ENCODE measurements at places on chromosomes 6 and 20.

- DNase-seq, result no peak
These were observed 1.4 kb downstream of the LTA start for GRCh38 chr6:31573239-31574105.

GRCh38 chr20:49808753-49809152 is 3.9 kb upstream of the SLC9A8 start:
- DNase-seq, result no peak

- peak; percentile 84 for DNase-seq
These were observed 1066.8 kb upstream of the CITED2 start for GRCh38 chr6:140441256-140441655.

DNA sequence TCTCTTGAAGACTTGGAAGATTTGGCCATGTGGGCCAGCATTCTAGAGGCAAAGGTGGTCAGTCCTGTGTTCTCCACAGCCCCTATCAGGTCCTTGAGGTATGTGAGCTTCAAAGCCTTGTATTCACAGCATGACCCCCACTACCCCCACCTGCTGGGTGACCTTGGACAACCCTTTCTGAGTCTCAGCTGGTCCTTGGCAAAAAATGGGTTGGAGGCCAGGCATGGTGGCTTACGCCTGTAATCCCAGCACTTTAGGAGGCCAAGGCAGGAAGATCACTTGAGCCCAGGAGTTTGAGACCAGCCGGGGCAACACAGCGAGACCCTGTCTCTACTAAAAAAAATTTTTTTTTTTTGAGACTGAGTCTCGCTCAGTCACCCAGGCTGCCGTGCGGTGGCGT is 42.6 kb downstream of the UBE2V1 start:
- DNase-seq, result no peak

DNA sequence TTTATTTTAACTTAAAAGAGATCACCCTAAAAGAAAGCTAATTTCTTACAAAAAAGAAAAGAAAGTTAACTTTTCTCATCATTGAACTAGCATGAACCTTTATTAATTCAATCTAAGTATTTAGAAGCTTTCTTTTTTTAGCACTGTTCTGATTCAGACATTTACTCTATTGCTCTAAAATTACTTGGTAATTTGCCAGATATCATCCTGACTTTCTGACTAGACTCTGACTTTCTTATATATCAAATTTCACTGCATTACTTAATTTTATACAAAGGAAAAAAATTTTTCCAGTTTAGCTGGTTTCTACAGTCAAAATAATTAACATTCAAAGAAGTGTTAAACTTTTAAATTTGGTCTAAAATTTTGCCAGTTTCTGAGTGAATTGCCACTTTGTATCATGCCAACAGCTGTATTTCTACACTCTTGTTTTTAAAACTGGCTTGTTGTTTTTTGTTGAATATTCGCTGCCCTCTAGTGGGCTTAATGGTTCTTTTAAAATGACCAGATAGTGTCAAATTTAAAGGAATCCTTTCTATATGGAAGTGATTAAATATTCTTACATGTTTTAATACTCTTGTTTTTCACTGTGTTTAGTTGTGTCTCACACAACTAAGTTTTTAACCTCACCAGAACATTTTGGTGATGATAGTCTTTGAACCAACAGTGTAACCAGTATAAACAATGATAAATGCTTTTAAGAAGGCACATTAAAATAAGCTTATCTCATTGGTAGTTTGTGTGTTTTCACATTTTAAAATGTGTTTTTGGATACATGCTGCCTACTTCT is 102.0 kb downstream of the POPDC3 start:
- DNase-seq, result no peak

All from HS-27A (cell line).